GM20000 (cell line): ENCODE measurements at places on chromosomes 12 and 14.

GRCh38 chr12:22667122-22667521 is 42.2 kb downstream of the ETNK1 start:
- DNase-seq, result no peak

DNA sequence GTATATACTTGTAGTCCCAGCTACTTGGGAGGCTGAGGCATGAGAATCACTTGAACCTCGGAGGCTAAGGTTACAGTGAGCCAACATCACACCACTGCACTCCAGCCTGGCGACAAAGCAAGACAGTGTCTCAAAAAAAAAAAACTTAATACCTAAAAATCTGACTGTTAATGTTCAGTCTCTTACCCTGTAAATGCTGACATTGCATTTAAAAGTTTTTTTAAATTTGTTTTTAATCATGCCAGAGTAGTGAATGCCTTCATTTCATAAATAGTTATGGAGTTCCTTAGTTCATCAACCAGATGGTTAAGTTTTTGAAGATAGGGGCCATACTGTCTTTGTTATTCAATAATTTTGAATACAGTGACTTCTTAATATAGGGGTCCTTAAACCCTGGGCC is 21.2 kb downstream of the CAND1 start:
- no peak for DNase-seq

DNA sequence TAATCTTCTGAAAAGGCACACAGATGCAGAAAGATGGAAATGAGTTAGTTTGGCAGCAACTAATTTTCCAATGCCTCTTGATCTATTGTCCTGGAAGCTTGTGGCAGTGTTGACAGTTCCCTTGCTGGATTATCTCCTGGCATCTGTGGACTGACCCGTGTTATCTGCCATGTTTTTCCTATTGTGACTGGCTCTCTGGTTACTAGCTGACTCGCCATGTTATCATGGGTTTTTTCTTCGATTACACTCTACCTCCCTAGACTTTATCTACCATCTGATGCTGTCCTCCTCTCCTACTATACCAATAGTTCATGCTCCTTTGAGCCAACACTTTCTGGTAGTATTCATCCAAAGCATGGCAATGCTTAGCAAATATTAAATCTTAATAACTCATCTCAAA is 63.3 kb upstream of the FLRT2 start:
- no peak for DNase-seq

- no peak for DNase-seq
These were observed 105.1 kb downstream of the KTN1 start for GRCh38 chr14:55684956-55685584.

DNA sequence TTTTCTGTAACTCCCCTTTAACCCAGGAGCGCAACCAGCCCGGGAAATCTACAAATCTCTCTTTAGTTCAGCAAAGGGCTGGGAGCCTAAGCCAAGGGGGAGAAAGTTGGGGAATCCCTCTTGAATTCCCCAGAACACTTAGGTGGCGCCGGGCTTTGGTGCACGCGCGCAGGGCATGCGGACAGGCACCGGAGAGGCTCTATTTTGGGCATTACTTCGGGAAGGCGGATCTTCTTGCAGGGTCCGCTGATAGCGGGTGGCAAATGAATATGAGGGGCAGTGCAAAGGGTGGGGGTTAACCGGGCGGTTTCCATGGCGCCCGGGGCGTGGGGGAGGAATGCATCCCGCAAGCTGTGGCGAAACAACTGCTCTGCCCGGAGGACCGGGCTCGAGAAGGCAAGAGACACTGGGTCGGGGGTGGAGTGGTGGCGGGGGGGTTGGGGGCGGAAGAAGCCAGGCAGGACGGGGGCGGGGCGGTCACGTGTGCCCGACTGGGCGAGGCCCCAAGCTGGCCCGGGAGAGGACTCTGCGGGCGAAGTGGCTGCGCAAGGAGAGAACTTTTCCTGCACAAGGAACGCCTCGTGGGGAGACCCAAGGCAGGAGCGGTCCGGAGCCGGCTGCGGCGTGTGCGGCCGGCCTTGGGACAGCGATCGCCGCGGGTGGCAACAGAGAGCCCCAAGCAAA is at the start of gene FLVCR2:
FLVCR2 (plus strand) TSS at position 519 of the 684 bp plus-strand sequence. CDS start 353 bp downstream, outside the sequence.
- DNase-seq, result peak; percentile 78

DNA sequence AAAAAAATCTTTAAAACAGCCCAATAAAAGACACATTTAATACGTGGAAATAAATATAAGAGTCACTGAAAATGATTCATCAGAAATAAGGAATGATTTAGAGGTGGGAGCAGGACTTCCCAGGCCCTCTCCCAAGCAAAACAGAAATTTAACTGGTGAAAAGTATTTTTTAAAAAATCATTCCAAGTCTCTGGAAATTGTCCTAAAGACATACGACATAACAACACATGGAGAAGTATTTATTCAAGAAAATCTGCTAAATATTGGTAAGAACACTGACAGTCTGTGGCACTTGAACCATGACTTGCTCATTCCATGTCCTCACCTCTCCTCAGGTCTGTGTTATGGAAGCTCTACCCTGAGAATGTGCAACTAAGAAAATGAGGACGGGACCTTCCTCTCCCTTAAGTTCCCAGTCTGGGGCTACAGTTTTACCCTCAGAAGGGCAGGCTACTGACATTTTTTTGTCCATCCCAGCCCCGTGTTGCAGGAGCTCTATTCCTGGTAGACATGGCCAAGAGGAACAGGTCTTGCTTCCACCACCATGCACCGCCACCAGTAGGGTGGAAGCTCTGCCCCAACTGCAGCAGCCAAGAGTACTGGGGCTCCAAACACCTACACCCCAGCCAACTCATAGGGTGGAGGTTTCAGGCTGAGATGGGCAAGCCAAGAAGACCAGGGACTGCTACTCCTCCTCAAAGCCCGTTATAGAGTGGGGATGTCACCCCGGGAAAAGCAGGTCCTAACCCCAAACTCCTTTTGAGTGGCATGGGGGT is 193.0 kb downstream of the CRADD start:
- DNase-seq, result no peak

DNA sequence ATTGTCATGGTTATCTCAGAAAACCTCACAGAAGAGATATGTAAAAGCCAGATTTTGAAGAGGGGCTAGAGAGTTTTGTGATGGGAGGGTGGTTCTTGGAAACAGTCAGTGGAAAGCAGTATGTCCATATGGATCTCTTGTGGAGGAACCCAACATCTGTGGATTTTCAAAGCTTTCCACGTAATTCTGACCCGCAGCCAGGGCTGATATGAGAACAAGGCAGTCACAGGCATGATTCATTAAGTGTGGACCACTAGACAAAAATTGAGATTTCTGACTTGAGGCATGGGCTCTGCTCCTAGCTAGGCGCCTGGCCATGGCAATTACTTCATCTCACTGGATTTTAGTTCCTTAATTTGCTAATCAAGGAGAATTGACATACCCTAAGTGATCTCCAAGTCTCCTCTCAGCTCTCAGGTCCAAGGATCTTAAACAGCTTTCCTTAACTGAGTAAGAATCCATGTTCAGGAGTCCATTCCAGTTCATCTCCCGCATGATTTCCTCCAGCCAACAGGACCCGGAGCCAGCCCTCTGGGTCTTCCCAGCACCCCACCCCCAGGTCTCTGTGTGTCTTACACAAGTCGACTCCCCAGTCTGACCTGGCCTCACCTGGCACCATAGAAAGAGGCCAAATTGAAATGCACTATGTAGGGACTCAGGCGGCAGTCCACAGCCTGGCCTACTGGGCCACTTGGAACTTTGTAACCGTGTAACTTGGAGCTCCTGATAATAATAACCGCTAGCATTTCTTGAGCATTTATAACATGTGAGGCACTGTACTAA is 176.3 kb upstream of the PARP11 start:
- DNase-seq, result no peak

DNA sequence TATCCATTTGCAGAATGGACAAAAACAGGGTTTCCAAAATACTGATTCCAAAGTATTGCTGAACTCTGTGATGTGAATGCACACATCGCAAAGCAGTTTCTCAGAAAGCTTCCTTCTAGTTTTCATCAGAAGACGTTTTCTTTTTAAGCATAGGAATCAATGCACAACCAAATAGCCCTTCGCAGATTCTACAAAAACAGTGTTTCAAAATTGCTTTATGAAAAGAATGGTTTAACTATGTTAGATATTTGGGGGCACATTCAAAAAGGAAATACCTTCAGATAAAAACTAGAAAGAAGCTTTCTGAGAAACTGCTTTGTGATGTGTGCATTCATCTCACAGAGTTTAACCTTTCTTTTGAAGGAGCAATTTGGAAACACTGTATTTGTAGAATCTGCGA is 569.7 kb downstream of the ALG10 start:
- no peak for DNase-seq

DNA sequence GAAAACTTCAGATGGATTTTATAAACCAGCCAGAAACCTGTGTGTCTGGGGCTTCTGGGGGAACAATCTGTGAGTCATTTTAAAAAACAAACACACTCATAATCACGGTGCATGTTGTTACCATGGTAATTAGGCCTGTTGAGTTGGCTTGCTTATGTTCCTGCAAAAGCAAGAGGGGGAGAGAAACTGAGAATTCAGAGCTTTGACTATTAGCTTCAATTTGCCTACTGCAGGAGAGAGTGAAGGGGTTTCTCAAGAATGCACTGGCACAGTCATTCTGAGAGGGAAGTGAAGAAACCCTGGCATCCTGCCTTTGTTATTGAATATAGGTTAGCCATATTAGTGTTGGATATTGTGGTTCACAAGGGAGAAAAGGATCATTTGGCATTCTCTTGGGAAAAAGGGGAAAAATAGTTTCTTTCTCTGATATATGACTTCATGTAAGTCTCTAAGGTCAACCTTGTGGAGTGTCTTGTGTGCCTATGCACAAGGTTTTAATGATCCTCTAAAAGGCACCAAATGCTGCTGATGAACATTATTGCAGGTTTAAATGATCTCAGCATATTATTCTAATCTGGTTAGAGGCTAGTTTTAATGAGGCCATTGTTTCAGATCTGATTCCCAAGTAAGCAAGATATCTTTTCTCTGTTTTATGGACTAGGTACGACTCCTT is 12.9 kb downstream of the GNG2 start:
- DNase-seq, result peak; percentile 68

DNA sequence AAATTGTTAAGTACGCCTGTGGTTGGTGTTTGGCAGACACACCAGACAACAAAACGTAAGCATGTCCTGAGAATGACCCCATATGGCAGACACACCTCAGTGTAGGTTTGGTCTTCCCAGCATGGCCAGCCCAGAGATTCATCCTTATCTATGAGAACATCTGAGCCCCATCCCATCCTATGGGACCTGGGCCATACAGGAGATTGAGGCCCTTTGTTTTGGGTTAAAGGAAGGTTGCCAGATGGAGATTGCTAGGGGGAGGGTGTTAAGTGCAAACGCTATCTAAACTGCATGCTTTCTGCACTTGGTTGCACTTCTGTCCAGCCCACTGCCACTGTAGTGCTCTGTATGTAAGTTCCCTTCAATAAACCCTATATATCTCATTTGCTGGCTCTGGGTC is 4.1 kb upstream of the PCNX4 start:
- DNase-seq, result no peak

DNA sequence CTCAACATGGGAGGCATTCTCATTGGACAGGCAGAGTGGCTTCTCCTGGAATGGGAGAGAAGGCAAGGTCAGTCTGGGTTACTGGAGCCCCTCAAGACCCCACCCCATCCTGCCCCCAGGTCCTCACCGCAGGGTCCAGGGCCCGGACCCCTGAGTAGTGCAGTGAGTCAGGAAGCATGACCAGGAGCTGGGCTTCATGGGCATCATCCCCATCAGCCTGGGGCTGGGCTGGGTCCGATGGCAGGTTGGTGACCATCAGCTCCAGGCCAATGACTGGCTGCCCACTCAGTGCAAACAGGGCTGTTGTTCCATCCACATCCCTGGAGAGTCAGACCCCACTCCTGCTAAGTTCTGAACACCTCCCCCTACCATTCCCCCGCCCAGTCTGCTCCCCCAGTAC is 13.1 kb downstream of the ITGA7 start:
- no peak for DNase-seq

GRCh38 chr12:23424685-23425084 is 524.8 kb downstream of the SOX5 start:
- DNase-seq, result no peak

DNA sequence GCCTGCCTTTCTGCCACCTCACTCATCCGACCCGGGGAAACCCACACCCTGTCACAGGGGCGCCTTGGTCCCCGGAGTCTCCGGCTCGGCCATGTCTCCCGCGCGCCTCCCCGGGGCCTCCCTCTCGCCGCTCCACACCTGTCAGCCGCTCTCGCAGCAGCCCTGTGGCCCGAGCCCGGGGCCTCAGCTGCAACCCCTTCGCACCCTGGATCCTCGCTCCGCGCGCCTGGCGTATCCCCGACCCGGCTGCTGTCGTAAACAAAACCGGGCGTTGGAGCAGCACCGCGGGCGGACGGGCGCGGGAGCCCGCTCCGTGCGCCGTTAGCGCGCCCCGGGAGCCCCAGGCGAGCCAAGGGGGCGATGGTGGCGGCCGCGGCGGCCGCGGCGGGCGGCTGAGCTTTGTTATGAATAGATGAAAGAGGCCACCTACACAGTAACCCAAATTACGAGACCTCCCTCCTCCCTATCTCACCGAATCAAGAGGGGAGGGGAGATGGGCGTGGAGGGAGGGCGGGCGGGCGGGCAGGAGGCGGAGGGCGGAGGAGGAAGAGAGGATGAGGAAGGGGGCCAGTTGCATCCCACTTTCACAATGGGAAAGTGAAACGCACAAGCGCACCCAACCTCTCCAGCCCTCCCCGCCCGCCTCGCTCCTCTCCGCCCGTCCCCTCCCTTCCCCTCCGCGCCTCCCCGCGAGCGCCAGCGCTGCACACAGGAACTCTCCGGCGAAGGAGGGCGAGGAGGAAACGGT is at the start of gene PLXNC1:
PLXNC1 (plus strand) TSS at position 587 of the 748 bp plus-strand sequence. CDS start 395 bp downstream, outside the sequence.
- DNase-seq, result peak; percentile 90

GRCh38 chr12:68480526-68480925 is 130.2 kb upstream of the RAP1B start:
- no peak for DNase-seq

DNA sequence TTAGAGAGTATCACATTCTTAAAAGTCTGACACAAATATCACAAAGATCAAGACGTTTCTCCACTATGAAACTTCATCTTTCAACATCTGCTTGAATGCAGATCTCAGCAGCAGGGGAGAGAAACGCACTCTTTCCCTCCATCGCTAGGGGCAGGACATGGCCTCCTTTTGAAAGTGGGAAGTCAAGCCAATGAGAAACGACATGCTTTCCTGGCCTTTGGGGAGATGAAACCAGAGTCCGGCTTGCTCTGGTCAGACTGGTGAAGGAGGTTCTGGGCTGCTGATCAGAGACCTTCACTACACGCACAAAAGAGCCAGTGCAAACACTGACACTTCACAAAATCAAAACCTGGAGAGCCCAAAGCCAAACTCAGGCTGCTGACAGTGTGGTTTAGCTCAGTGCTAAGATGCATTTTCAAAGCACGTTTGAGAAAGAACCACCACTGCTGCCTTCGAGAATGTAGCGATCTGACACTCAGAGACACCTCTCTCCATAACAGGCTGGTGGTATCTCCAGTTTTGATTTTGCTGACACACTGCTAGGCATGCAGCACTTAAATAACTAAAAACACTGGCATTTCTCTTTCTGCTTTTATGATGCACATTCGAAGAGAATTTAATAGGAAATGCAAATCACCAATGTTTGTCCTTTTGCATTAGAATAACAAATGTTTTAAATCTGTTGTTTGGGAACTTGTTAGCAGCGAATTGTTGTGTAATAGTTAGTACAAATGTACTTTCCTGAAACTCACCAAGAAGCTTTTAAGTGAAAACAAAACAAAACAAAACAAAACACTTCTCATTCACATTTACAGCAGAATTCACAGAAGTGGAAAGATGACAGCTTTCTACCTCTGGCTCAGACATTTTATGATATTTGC is 93.9 kb upstream of the OVCH1 start:
- DNase-seq, result no peak
